Lung microvascular endothelial cell (primary cell): ENCODE measurements at places on chromosomes 1 and 21. TPM values are rescaled to one million over a fixed set of nuclear protein-coding genes. Genes with fewer than 3 reads are reported as not detected.
A peak's percentile ranks its signal among the peaks of the same experiment; 100 is the strongest.

DNA sequence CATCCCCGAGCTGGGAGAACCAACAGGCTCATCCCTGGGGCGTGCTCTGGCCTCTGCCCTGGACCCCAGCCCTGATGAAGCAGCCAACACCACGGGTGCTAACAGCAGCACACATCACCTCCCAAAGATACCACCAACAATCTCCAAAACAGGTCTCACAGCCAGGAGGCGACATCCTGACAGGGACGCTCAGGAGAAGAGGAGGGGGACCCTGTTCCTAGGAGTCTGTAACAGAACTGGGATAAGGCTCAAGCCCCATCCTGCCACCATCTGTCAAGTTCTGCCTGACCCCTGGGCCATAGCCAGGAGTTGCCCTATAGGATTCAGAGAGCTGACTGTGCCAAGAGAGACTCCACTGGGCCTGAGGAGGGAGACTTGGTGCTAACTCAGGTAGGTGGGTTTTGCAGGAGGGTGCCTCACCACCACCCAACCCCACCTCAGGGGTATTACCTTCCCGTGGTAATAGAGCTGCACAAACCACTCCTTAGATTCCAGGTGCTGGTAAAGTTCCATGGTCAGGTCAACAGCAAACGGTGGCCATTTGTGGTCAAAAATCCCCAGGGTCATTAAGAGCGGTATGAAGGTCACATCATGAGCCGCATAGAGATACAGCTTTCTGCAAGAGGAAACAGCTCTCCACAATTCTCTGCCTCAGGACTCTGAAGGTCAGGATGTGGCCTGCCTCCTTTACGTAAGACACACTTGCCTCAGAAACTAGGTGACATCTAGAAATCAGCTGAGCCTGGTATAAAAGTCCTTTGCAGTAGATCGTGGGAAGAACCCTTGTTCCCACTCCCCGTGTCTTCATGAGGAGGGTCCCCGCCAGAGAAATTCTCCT is 22.3 kb downstream of the ACP6 start:
- DNase-seq: no peak

DNA sequence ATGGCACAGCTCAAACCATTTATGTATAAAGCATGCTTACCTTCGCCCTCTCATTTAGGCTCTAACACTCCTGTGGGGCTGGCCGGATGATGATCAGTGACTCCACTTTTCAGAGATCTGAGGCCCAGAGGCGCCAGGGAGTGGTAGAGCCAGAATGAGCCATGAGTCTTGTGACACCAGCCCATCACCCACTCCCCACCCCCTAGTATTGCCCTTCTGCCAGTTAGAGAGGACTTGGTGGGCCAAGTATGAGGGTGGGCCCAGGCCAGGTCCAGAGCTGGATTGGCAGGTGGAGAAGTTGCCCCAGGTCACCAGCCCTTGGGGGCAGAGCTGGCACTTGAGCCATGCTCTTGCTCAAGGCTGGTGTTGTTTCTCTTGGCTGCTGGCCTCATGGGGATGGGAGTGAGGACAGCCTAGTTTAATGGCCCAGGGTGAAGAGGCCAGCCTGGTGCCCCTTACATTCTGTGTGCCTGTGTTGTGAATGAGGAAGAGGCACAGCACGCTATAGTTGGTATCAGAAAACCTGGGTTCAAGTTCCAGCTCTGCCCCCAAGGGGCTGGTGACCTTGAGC is 30.2 kb upstream of the TTC4 start:
- DNase-seq: no peak

DNA sequence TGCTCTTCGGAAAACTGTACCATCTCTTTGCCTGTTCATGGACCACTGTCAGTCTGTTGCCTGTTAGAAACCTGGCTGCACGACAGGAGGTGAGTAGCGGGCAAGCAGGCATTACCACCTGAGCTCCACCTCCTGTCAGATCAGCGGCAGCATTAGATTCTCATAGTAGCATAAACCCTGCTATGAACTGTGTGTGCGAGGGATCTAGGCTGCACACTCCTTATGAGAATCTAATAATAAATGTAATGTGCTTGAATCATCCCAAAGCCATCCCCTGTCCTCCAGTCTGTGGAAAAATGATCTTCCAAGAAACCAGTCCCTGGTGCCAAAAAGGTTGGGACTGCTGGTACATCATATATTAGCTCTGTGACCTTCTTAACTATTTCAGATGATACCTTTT is 110.0 kb downstream of the SMYD3 start:
- DNase-seq: no peak

DNA sequence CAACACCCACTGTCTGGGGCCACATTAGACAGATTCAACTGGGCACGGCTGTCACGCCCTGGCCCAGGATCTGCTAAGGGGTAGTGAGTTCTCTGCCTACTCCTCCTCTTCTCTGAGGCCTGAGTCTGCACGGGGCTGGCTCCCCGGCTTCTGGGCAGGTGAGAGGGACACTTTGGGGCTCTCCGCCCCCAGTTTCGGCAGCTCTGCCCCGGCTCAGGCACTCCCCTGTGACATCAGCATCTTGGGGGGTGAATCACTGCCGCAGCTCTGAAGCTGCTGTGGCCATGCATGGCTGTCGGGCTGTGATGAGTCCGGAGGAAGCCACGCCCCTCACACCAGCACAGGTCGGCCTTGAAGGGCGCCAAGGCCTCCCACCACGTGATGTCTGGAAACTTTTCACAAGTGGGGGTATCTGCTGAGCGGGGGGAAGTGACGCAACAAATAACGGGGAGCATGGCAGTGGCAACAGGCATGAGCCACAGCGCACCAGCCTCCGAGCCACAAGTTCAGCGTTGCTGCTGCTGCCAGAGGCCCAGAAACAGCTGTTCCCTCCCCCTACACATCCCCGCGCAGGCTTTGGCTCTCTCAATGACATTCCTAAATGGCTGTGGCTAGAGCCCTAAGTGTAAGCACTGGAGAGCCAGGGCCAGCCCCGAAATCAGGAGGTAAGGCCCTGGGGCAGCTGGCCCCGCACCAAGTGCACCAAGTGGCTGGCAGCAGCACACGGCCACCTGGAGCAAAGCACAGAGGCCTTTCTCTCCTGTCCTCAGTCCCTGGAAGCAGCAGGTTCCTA is 26.3 kb downstream of the ZBTB17 start:
- DNase-seq: peak; percentile 97

- no peak for DNase-seq
Observed at GRCh38 chr1:182113879-182114626, 52.5 kb upstream of the ZNF648 start.

DNA sequence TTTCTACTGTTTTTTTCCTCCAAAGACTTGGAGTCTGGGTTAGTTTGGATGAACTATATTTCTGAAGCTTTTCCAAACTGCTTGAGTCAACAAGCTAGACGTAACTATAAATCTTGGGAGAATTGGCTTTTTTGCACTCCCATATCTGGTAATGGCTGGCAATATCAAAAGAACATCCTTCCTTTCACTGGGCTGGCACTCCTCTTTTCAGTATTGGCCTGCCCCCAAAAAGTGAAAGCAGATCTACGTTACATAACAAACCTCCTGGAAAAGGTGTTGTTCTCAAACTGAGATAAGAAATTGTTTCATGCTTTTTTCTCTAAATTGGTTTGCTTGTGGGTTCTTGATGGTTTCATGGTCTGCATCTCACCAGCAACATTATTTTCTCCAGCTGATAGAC is 499.3 kb downstream of the NEGR1 start:
- no peak for DNase-seq

DNA sequence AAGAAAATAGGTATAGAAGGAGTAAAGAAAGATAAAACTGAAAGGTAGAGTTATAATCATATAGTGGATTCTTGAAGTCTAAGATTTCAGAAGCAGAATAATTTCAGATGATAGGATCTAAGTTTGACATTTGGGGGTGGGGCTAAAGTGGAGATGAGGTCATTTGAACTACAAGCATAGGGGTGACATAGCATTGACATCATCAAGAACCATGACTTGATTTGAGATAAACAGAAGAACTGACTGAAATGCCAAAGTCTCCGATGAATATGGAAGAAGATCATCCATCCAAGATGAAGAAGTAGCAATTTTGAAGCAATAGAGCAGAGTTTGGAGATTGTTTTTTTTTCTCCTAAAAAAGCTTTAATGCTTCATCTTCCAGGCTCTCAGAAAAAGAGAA is 122.3 kb downstream of the MACF1 start:
- DNase-seq: peak; percentile 21

DNA sequence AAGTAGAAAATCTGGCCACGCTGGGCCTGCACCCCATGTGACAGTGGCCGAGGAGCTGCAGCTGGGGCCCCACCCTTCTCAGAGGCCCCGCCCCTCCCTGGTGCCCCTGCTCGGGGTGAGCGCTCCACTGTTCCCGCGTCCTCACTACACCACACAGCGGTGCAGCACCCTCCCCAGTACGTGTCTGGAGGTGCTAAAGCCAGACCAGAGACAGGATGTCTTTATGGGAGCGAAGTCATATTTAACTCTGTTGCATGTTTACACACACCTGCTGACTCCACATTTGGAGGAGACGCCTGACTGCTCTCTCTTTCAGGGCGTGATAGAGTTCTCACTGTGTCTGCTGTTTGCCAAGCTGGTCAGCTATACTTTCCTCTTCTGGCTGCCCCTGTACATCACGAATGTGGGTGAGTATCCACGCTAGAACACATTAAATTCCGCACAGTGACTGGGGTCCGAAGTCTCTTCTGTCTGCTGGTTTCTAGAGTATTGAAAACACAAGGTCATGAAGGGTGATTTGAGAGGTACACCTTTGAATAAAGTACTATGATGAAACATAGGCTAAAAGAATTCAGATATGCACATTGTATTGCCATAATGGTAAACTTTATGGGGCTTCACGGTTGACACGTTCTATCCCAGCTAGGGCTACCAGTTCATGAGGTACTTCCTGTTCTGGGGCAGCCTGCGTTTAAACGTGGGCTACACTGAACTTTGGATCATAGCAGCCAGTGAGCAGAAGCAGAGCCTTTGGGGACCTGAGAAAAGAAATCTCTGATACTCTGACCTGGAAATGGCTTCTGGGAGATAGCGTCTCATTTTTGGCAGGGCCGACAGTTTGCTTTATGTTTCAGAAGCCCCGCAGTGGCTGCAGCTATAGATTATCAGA is 48.4 kb downstream of the SLC37A1 start:
- no peak for DNase-seq

DNA sequence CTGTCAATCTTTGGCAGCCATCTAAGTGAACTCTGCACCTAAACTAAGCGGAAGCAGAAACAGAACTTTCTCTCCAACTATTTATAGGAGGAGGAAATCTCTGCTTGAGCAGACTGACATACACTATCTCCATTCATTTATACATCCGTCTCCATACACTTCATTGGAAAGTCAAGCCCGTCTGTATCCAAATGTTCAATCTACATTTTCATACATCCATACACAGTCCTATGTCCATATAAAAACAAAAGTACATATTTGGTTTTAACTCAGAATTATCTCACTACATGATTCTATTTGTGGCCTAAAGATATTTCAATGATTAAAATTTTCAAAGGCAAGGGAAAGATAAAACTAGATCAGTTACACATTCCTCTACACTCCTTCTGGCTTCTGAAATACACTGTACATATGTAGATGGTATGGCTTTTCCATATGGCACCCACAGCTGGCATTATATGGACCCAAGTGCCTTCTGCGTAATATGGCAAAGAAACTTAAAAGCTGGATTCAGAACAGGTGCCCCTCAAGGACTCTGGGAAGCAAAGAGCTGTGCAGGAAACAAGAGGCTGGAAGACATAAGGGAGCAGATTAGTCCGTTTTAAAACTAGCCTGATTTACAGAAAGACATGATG is 35.5 kb downstream of the ILDR2 start:
- DNase-seq: no peak

GRCh38 chr1:11847667-11848372 is at the start of gene NPPA:
NPPA (minus strand) TSS chr1:11847783; CDS start chr1:11847684, 99 bp downstream.
- DNase-seq: no peak

DNA sequence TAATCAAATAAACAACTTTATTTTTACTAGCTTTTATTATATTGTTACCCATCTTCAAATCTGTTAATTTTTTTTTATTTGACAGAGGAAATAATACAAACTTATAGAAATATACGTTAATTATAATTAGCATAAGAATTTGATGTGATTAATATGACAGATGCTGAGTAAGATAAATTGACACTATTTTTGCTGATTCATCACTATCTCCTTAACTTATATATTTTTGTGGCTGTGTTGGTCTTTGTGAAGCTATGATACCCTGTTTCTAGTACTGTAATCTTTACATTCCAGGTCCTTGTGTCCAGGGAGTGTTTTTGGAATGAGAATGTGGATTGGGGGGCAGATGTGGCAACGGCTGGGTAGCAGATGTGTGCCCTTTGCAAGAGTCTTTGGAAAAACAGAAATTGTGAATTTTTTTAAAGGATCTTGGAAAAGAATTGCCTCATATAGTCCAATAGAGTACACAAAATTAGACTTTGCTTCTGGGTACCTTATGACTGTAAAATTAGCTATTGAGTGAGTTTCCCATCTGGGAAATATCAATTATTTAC is 102.6 kb downstream of the KCNK2 start:
- DNase-seq: no peak

- peak; percentile 8 for DNase-seq
Observed at GRCh38 chr1:200588698-200589097, 31.9 kb downstream of the KIF14 start.

DNA sequence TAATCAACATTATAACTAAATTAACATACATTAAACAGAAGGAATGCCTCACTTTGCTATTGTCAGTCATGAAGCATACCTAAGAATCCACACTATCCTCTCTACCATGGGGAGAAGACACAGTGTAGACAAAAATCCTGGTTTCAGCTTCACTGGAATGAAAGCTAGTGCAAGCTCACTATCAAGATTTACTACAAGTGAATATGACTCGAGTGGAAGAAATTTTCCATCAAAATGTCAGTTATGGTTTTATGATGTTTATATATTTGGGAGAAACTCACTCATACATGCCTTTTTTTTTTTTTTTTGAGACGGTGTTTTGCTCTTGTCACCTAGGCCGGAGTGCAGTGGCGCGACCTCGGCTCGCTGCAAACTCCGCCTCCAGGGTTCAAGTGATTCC is 424.3 kb downstream of the KCNT2 start:
- DNase-seq: no peak

DNA sequence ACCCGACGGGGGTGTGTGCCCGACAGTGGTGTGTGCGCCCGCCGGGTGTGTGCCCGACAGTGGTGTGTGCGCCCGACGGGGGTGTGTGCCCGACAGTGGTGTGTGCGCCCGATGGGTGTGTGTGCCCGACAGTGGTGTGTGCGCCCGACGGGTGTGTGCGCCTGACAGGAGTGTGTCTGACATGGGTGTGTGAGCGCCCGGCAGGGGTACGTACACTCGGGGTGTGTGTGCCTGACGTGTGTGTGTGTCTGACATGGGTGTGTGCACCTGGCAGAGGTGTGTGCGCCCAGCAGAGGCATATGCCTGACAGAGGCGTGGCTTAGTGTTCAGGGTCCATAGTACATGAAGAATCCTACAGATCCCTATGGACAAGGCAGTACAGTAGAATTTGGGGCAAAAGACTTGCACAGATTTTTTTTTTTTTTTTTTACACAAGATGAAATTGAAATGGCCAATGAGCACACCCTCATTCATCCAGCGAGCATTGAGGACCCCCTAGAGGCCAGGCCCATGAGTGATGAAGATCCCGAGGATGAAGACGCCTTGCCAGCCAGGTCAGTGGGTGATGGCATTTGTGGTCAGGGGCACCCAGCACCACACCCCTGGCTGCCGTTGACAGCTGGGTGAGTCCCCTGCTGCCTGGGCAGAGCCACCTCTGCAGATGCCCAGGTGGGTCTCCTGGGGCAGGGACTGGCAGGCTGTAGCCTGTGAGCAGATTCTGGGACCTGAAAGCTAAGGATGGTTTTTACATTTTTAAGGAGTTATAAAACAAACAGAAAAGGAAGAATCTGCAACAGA is 60.1 kb downstream of the ADARB1 start:
- DNase-seq: no peak

INSRR gene
- total RNA-seq: not detected in 2 replicates

OR2T35 gene
- not detected in 2 replicates for total RNA-seq

ABCA4 gene
- total RNA-seq: 60.8 and 487 TPM in 2 replicates

KIF2C gene
- 3.6 and 13.3 TPM in 2 replicates for total RNA-seq
